B cell (primary cell): ENCODE measurements at places on chromosomes 1 and 21. TPM values are rescaled to one million over a fixed set of nuclear protein-coding genes. Genes with fewer than 3 reads are reported as not detected.

Gene USP1
- total RNA-seq, result 32.5 and 32.7 TPM in 2 replicates

Gene NPHS2
- not detected in 2 replicates for total RNA-seq

Gene RNPEP
- 42.9 and 43.1 TPM in 2 replicates for total RNA-seq

Gene ALPL
- total RNA-seq, result 12.2 and 13.7 TPM in 2 replicates

GRCh38 chr1:25197982-25198662, 34.2 kb downstream of the SYF2 start:
- peaks cover 9% of the 10 kb centered on the region for H3K4me1 ChIP-seq
- no peaks in the 10 kb centered on the region for H3K27me3 ChIP-seq
- no peak overlapping the region for H3K27ac ChIP-seq
- no peak overlapping the region for H3K4me3 ChIP-seq
- no peak for DNase-seq

- H3K4me1 ChIP-seq, result peaks cover 94% of the 10 kb centered on the region
- DNase-seq, result no peak
- no peak overlapping the region for H3K27ac ChIP-seq
Measured at GRCh38 chr1:9078015-9078751, 8.7 kb upstream of the SLC2A5 start.

- H3K4me3 ChIP-seq, result no peak overlapping the region
- DNase-seq, result no peak
- H3K36me3 ChIP-seq, result no peaks in the 10 kb centered on the region
- peaks cover 9% of the 10 kb centered on the region for H3K4me1 ChIP-seq
Measured at GRCh38 chr1:92029241-92029922, 403 bp upstream of the EPHX4 start.

- peaks cover 2% of the 10 kb centered on the region for H3K27me3 ChIP-seq
- no peak overlapping the region for H3K4me3 ChIP-seq
- no peaks in the 10 kb centered on the region for H3K4me1 ChIP-seq
- no peak overlapping the region for H3K27ac ChIP-seq
Measured at GRCh38 chr1:184770181-184770979, 15.7 kb upstream of the EDEM3 start.

GRCh38 chr1:53735261-53735660, 3.7 kb downstream of the GLIS1 start:
- peaks cover 17% of the 10 kb centered on the region for H3K27me3 ChIP-seq
- no peak for DNase-seq
- no peak overlapping the region for H3K27ac ChIP-seq
- H3K36me3 ChIP-seq, result no peaks in the 10 kb centered on the region

- H3K27ac ChIP-seq, result no peak overlapping the region
- peaks cover 11% of the 10 kb centered on the region for H3K36me3 ChIP-seq
- H3K27me3 ChIP-seq, result no peaks in the 10 kb centered on the region
- no peak for DNase-seq
- no peak overlapping the region for H3K4me3 ChIP-seq
Measured at GRCh38 chr21:37432710-37433455, 66.3 kb downstream of the DYRK1A start.

GRCh38 chr1:218166268-218166945, 118.7 kb upstream of the RRP15 start:
- H3K4me3 ChIP-seq, result no peak overlapping the region
- H3K27me3 ChIP-seq, result peaks cover 1% of the 10 kb centered on the region
- no peaks in the 10 kb centered on the region for H3K36me3 ChIP-seq
- DNase-seq, result peak; percentile 1

DNA sequence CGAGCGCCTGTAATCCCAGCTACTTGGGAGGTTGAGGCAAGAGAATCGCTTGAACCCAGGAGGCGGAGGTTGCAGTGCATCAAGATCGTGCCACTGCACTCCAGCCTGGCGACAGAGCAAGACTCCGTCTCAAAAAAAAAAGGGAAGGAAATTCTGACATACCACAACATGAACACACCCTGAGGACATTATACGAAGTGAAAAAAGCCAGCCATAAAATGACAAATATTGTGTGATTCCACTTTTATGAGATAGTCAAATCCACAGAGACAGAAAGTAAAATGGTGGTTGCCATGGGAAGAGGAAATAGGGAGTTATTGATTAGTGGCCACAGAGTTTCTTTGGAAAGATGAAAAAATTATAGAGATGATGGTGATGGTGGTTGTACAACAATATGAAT, 41.7 kb downstream of the EVI5 start:
- H3K4me1 ChIP-seq, result peaks cover 8% of the 10 kb centered on the region
- no peak overlapping the region for H3K4me3 ChIP-seq
- no peaks in the 10 kb centered on the region for H3K27me3 ChIP-seq
- no peaks in the 10 kb centered on the region for H3K36me3 ChIP-seq

DNA sequence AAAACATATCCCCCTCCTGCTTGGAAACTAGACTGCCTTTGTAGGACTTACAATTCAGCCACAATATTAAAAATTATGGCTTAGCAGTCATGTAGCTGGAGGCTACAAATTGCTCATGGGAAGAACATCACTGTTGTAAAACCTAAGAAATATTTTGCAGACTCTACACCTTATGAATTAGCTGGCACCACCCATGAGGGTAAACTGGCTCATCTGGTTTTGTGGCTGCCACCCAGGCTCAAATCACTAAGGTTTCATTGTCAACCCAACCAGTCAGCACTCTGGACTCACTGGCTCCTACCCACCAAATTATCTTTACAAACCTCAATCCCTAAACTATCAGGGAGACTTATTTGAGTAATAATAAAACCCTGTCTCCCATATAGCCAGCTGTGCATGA, 100.7 kb upstream of the OLFM3 start:
- H3K4me3 ChIP-seq, result no peak overlapping the region
- no peak for DNase-seq
- H3K27me3 ChIP-seq, result no peaks in the 10 kb centered on the region
- no peaks in the 10 kb centered on the region for H3K4me1 ChIP-seq
- H3K27ac ChIP-seq, result no peak overlapping the region

GRCh38 chr1:230356869-230357794, 69.0 kb downstream of the PGBD5 start:
- no peaks in the 10 kb centered on the region for H3K4me1 ChIP-seq
- no peak overlapping the region for H3K4me3 ChIP-seq
- H3K27ac ChIP-seq, result no peak overlapping the region
- no peaks in the 10 kb centered on the region for H3K27me3 ChIP-seq
- no peak for DNase-seq
- H3K36me3 ChIP-seq, result no peaks in the 10 kb centered on the region

DNA sequence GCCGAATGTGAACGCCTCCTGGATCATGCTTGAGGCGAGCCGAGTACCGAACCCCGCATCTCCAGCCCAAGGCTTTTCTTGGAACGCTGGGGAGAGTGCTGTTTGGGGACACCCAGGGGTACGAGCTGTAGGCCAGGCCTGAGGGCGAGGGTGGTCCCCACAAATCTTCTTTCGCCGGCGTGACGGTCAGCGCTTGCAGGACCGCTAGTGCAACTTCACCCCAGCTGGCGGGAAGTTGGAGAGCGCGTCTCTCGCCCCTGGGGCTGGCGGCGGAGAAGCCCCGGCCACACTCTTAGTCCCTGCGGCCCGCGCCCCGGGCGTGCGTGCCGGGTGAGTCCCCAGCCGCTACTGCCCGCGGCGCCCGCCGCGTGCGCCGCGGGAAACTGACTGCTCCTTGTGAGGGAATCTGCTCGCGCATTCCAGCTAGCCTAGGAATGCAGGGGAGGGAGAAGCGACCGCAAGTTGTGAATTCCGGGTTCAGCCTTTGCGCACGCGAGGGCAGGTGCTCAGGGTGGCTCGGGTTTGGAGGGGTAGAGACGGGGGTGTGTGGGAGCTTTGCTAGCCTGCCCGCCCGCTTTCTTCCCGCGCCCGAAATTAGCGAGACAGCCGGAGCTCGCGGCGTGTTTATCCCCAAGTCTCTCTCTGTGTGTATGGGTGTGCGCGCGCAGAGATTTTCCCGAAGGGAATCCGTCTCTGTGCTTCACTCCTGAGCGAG, 884 bp downstream of the LHX4 start:
- no peak overlapping the region for H3K27ac ChIP-seq
- H3K4me3 ChIP-seq, result peak overlapping the region; percentile 2
- no peaks in the 10 kb centered on the region for H3K36me3 ChIP-seq
- H3K27me3 ChIP-seq, result peaks cover 74% of the 10 kb centered on the region
- peaks cover 67% of the 10 kb centered on the region for H3K4me1 ChIP-seq

GRCh38 chr1:236120721-236121153, 21.6 kb upstream of the GPR137B start:
- no peaks in the 10 kb centered on the region for H3K36me3 ChIP-seq
- peak overlapping the region; percentile 32 for H3K4me3 ChIP-seq
- peaks cover 14% of the 10 kb centered on the region for H3K4me1 ChIP-seq
- DNase-seq, result no peak

DNA sequence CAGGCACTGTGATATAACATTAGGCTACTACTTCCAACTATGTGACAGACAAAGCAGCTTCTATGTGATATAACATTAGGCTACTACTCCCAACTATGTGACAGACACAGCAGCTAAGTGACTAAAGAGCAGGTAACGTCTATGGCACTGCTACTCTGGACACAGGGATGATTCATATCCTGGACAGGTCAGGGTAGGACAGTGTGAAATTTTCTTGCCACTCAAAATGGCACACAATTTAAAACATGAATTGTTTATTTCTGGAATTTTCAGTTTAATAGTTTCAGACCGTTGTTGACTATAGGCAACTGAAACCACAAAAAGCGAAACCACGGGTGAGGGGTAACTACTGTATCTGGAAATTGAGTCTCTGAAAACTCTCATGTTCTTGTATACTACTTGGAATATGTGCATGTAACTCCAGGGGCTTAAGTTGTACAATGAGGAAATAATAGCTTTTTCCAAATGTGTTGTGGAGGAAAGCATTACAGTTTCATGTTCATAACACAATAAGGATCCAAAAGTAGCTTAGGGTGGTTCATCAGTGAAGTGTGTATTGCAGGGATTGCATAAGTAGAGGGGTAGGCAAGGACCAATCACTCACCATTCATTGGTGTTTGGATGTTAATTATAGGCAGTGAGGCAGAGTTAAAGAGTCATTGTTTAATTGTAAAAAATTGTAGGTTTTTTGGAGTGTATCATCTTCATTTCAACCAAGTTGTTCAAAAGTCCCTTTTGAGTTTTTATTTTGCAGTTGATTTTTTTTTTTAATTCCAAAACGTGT, 5.3 kb downstream of the DTL start:
- H3K36me3 ChIP-seq, result no peaks in the 10 kb centered on the region
- H3K4me1 ChIP-seq, result peaks cover 6% of the 10 kb centered on the region
- no peak overlapping the region for H3K27ac ChIP-seq
- no peaks in the 10 kb centered on the region for H3K27me3 ChIP-seq
- DNase-seq, result no peak

DNA sequence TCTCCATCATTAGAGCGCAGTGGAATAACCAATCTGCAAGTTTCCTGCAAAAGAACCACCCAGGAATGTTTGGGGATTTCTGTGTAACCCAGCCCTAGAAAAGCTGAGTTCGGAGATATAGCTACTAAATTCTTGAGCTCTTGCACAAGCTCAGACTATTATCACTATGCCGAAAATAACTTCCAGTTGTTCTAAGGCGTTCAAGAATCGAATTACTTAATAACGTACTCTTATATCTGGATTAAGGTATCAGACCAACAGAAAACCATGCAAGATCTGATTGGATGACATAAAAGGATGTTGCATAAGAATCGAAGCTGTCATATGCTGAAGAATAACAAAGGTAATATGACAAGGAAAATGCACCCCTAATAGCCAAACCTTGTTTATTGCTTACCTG, 7.5 kb upstream of the LAMC2 start:
- H3K36me3 ChIP-seq, result no peaks in the 10 kb centered on the region
- peaks cover 11% of the 10 kb centered on the region for H3K4me1 ChIP-seq
- no peak overlapping the region for H3K4me3 ChIP-seq
- no peak for DNase-seq
- no peak overlapping the region for H3K27ac ChIP-seq
- H3K27me3 ChIP-seq, result no peaks in the 10 kb centered on the region

GRCh38 chr21:37383086-37383485, 16.5 kb downstream of the DYRK1A start:
- H3K27me3 ChIP-seq, result no peaks in the 10 kb centered on the region
- no peak for DNase-seq
- H3K4me1 ChIP-seq, result peaks cover 57% of the 10 kb centered on the region
- H3K27ac ChIP-seq, result no peak overlapping the region
- no peaks in the 10 kb centered on the region for H3K36me3 ChIP-seq

DNA sequence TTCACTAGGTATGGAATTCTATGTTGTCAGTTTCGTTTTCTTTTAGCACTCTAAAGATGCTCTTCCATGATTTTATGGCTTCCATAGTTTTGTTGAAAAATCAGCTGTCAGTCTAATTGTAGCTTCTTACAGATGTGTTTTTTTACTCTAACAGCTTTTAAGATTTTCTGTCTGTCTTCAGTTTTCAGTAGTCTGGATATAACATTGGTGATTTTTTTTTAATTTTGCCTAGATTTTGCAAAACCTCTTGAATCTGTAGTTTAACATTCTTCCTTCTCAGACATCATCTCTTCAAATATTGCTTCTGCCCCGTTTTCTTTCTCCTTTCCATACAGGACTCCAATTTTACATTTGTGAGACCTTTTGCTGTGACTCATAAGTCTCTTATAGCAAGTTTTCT, 17.9 kb upstream of the DYRK1A start:
- no peak for DNase-seq
- no peak overlapping the region for H3K4me3 ChIP-seq
- no peaks in the 10 kb centered on the region for H3K27me3 ChIP-seq
- H3K36me3 ChIP-seq, result no peaks in the 10 kb centered on the region
- H3K4me1 ChIP-seq, result no peaks in the 10 kb centered on the region

DNA sequence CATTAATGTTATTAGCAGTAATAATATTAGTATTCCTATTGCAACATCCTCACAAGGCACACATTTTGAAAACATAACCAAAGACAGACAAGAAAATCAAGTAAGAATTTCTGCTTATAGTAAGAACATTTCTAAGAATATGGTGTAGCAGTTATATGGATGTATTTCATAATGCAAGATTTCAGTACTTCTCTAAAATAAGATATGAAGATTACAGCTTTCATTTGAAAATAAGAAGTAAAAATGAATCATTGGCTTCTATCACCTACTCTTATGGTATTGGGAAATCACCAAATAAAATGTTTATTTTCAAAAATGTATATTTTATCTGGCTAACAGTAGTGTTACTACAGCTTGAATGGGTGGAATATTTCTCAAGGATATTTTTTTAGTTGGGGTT, 103.8 kb upstream of the USP25 start:
- H3K27me3 ChIP-seq, result no peaks in the 10 kb centered on the region
- H3K27ac ChIP-seq, result no peak overlapping the region
- no peak overlapping the region for H3K4me3 ChIP-seq
- no peak for DNase-seq
- no peaks in the 10 kb centered on the region for H3K4me1 ChIP-seq

DNA sequence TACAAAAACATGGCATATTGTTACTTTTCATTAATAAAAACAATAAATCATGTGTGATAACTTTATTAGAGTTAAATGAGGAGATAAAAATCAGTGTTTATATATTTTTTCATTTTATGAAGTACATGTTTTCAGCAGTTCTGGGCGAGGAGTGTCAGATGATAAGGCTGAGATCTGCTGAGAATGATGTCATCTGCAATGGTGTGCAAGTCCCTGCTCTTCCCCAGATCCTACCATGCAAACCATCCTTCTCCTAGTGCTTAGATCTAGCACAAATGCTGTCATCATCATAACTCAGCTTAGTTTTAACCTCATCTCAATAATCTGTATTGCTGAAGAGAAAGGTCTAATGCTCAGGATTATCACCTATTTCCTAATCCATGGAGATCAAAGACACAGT, 214.4 kb upstream of the DAB1 start:
- H3K4me3 ChIP-seq, result no peak overlapping the region
- no peak for DNase-seq
- H3K36me3 ChIP-seq, result no peaks in the 10 kb centered on the region
- H3K4me1 ChIP-seq, result no peaks in the 10 kb centered on the region
- no peaks in the 10 kb centered on the region for H3K27me3 ChIP-seq
